ENCODE measurements at places on chromosomes 3 and 15.

- no peak for DNase-seq
These were observed 232.6 kb upstream of the LRTM1 start for GRCh38 chr3:55160241-55160983.

DNA sequence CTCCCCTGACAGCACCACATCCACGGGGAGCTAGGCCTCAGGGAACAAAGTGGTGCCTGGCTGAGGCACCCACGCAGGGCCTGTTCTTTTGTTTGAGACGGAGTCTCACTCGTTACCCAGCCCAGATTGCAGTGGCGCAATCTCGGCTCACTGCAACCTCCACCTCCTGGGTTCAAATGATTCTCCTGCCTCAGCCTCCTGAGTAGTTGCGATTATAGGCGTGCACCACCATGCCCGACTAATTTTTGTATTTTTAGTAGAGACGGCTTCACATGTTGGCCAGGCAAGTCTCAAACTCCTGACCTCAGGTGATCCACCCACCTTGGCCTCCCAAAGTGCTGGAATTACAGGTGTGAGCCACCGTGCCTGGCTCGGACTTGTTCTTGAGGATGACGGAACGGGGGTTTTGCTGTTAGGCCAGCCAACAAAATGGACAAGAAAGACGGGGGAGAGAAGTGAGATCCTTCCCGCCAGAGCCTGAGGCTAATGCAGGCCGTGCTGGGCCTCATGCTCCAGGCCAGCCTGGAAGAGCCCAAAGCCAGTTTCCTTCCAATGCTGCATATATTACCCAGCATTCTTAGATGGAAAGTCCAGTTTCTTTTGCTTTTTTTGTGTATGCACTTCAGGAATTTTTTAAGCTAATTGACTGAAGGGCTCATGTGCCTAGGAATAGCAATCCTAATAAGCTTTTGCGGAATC lies 28.1 kb upstream of the FURIN start:
- no peak for DNase-seq

- DNase-seq = no peak
These were observed 246.5 kb downstream of the EPHB1 start for GRCh38 chr3:135041601-135042000.

DNA sequence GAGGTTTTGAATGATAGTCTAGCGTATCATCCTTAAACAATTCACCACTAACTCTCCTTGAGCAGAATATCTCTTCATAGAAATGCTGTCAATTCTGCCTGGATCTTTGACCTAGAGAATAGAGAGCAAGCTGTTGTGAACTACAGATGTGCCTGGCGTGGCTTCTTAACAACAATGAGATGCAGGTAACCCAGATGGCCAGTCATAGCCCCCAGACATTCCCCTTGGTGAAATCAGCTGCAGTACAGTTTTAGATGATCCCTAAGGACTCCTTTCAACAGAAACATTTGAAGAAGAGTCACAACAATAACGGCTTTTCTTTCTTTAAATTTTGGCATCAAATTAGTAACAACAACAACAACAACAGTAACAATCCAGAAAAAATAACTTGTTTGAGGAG lies 1041.3 kb downstream of the ROBO1 start:
- no peak for DNase-seq

- DNase-seq = no peak
These were observed 189.5 kb downstream of the ADAMTSL3 start for GRCh38 chr15:83843471-83843871.

- no peak for DNase-seq
These were observed 428.9 kb upstream of the THRB start for GRCh38 chr3:24923570-24923969.

GRCh38 chr3:132183811-132184210 lies 133.4 kb upstream of the ACP3 start:
- no peak for DNase-seq

GRCh38 chr3:30730967-30731366 lies 124.6 kb downstream of the TGFBR2 start:
- DNase-seq = no peak

- no peak for DNase-seq
These were observed 36.6 kb downstream of the DMXL2 start for GRCh38 chr15:51585986-51586385.

GRCh38 chr3:134693226-134693625 lies 42.4 kb upstream of the KY start:
- no peak for DNase-seq

DNA sequence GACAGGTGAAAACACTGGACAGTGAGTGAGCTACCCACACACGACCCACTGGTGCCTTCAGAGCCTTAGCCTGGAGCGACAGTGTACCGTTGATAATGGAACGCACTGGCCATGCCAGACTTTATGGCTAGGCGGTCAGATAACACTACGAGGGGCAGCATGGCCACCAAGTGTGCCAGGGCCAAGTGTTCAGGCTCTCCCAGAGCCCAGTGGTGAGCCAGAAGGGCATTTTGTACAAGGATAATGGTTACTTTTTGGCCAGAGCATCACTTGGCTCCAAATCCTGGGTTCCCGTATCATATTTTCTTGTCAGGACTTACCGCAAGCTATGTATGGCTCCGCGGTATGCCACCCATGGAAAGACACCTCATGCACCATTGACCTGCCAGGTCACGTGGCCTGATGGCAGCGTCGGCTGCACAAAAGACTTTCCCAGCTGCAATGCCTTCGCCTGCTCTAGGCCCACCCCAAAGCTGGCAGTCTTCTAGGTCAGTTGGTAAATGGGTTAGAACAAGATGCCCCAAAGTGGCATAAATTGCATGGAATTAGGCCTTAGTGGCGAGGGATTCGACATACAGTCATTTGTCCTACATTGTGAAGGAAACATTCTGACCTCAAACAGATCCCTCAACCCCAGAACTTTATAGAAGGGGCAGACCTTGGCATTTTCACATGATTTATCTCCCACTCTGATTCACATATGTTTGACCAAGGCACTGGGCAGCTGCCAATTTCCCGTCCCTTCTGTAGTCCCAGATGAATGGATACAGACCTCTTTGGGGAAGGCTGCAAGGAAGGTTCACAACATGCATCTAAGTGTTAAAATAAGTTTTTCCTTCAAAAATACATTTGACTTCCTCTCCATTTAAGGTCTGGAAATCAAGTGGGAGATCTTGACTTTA lies 12.2 kb upstream of the SLC28A1 start:
- no peak for DNase-seq

- no peak for DNase-seq
These were observed 42.8 kb downstream of the TLE3 start for GRCh38 chr15:70054884-70055387.

DNA sequence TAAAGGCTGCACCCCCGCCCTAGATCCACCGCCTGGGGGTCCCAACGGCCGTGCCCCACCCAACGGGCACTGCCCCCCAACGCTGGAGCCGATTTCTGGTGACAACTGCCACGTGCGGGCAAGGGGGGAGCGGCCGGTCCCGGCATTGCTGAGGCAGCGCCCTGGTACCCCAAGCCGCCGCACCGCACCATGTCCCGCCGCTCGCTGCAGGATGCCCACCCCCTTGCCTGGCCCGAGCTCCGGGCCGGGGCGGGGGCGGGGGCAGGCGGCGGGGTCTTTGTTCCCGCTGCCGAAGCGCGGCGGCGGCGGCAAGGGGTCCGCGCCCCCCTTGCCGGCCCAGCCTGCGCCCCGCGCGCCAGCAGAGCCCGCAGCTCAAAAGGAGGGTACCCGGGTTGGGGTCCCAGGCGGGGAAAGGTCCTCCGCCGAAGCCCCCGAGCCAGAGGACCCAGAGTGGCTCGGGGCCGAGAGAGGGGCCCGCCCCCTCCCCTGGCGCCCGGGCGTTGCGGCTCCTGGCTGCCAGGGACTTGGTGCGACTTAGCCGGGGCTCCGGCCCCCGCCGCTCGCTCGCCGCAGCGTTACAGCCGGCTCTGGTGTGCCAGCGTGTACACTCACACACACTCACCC lies 678 bp downstream of the SEMA7A start:
- no peak for DNase-seq

DNA sequence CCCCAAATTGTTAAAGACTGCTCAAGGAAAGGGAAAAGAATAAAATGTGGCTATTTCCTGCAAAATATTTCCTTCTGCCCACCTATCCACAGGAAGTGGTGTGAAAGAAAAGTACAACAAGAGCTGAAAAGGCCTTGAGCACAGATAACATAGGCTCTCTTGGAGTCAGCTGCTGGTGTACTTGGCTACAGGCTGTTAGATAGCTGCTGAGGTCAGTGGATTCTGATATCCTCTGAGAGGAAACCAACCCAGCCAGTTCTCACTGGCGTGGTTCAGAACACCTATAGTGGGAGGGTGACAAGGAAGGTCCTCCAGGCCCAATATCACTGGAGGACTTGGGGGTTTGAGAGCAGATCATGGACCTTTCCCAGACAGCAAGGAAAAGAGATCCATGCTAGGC lies 124.4 kb upstream of the GAP43 start:
- DNase-seq = no peak

DNA sequence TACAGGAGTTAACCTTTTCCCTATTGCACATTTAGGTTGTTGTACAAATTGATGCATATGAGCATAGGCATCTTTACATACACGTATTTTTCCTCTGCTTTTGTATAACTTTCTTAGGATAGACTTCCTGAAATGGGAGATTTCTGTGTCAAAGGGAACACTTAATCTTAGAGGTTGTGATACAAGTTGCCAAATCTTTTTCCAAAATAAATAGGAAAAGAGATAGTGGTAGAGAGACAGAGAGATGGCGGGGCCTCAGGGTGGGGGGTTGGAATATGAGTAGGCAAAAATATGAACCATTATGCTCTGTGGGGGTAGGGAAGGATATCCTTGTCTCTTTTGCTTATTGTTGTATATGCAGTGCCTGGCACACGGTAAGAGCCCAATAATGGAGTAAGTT lies 70.7 kb upstream of the UBE2E1 start:
- DNase-seq = no peak

- DNase-seq = no peak
These were observed 40.7 kb upstream of the BSN start for GRCh38 chr3:49513494-49514124.

DNA sequence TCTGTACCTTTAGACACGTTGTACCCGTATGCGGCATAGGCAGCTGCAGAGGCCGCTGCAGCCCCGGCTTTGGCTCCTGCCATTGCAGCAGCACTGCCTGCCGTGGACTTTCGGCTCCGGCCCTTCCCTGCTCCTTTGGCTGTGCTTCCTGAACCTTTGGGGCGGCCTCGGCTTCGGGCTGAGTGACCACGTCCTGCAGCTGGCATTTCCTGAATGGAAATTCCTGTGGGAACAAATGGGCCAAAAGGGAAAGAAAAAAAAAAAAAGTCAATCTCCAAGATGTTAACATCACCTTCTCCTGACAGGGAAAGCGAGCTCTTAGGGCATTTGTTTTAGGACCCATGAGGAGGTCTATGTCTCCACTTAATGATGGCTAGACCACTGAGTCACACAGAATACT lies 29.6 kb downstream of the CHAC1 start:
- DNase-seq = no peak

DNA sequence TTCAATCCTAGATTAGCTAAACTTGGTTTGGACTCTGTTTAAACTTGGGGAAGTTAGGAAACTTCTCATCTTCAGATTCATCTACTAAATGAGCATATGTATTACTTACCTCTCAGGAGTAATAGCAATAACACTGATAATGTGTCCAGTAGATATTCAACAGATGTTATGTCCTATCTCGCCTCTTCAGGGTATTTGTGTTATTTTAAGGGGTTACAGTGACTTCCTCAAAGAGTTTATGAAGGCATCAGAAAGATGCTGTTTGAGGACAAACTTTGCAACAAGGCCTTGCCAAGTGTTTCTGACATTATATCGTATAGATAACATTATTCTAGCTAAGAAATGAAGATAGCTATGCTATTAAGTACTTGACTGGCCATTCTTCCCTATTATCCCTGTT lies 522.3 kb downstream of the IGSF11 start:
- no peak for DNase-seq

- DNase-seq = no peak
These were observed 30.2 kb downstream of the NR2F2 start for GRCh38 chr15:96360581-96361308.

Measured in activated T-helper 1 cell treated with Interleukin-2 at 50 U/mL for 16 hours (primary cell).